Skeletal muscle cell (primary cell): ENCODE measurements at places on chromosomes 4 and X.

DNA sequence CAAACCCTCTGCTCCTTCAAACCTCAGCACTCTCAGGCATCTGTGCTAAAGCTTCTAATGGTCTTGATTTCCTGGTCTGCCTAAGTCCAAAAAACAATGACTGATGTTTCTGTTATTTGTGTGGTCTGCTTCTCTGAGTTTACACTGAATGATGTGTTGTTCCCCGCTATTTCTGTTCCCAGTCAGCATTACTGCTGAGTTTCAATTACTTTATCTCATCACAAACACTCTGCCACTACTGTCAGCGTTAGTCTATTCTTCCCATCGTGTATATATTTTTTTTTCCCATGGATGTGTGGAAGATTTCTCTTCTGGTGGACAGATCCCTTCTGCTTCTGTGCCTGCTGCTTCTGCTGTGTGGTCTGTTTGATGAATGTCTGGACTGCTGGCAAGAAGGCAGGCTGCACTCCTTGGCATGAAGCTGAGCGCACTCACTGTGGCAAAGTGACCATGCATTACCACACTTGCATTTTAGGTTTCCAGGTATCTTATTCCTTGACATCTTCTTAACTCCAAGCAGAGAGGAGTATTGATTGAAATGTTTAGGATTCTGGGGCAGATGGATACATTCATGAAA is 106.9 kb upstream of the PAQR3 start:
- no peak for DNase-seq

GRCh38 chr4:181860157-181860556 is 383.0 kb upstream of the TENM3 start:
- peak; percentile 39 for DNase-seq

DNA sequence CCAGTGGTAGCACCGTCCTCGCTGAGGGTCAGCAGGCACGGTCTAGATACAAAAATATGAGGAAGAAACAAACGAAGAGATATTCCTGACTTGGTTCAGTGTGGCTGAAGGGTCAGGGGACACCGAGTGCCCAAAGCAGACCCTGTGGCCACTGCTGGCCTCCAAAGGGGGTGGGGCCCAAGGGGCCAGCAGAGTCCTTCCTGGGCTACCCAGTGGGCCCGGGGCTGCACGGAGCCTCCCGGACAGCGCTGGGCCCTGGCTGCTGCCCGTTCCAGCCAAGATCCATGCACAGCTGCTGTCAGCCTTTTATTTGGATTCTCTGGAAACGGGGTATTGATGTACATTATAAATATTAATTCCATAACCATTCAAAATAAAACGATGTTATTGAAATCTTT is 20.4 kb downstream of the NELFA start:
- no peak for DNase-seq

GRCh38 chr4:154465085-154465484 is 26.5 kb downstream of the DCHS2 start:
- peak; percentile 20 for DNase-seq

DNA sequence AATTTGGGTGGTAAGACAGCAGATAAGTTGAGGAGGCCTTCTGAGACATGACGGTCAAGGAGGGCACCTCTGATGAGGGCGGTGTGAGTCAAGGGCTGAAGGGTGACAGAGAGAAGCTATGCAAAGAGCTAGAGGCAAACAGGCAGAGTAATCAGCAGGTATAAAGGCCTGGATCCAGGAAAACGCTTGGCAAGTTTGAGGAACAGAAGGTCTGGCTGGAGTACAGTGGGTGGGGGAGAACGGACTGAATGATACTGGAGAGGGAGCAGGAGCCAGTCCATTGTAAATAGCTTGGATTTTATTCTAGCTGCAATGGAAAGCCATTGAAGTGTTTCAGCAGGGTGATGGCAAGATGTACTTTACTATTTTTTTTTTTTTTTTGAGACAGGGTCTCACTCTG is 39.3 kb downstream of the RAB33B start:
- no peak for DNase-seq

DNA sequence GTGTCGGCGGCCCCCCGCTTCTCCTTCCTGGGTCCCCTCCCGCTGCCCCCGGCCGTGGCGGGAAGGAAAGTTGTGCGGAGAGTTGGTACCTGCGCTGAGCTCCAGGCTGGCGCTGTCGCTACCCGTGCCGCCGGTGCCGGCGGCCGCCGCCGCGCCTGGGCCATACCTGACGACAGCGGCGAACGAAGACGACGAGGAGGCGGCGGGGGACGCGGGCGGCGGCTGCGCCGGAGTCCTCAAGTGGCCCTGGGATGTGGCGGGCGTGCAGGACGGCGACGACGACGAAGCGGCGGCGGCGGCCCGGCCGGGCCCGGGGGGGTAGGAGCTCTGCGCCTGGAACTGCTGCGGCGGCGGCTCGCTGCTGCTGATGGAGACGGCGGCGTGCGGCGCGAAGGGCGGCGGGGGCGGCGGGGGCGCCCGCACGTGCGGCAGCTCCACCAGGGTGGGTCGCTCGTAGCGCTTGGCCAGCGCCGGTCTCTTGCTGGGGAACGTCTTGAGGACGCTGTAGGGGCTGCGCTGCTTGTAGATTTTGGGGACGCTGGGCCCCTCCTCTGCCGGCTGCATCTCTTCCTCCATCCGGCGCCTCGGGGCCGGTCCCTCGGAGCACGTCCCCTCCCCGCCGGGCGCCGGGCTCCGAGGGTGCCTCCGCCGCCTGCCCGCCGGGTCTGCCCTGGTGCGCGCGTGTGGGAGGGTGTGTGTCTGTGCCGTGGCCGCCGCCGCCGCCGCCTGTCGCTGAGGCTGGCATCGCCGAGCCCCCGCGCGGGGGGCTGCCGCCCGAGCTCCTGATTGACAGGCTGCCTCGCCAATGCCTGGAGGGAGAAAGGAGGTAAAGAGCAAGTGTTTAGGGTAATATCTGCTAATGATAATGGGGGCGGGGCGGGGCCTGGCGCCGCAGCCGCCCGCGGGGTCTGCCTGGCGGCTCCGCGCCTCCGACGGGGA is 618 bp downstream of the BEND4 start:
- no peak for DNase-seq

DNA sequence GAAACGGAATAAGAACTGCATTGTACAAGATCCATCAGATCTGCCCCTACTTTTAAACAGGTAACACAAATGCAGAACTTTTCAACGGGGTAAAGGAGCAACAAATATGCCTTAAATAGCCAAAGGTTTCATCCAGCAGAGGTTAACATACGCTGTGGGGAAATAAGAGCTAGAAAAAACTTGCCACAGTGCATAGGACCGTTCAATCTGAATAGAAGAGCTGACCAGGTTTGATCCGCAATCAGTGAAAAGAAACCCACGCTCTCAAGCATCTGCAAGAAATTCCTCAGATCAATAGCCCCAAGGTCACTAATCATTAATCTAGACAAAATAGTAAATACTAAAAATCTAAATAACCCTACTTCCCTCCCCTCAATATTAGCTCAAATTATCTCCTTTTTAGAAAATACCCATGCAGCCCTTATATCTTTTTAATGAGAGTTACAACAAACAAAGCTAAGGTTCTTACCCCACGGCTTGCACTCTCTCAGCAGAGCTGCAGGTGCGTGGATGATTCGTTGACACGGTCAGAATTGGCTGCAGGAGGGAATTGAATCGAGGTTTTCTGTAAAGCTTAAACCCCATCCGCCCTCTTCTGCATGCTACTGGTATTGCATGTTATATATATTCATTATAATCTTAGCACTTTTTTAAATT is at the start of gene TLR10:
Gene TLR10, minus strand, starts transcription at position 539 of the 657 bp plus-strand sequence. CDS start 7,400 bp downstream, outside the sequence.
- no peak for DNase-seq

- no peak for DNase-seq
These were observed 12.4 kb downstream of the SHROOM3 start for GRCh38 chr4:76447393-76447851.

- DNase-seq, result no peak
These were observed 19.6 kb downstream of the SRPX2 start for GRCh38 chrX:100663642-100664041.

GRCh38 chrX:134725103-134725690 is 66.9 kb upstream of the PLAC1 start:
- no peak for DNase-seq

DNA sequence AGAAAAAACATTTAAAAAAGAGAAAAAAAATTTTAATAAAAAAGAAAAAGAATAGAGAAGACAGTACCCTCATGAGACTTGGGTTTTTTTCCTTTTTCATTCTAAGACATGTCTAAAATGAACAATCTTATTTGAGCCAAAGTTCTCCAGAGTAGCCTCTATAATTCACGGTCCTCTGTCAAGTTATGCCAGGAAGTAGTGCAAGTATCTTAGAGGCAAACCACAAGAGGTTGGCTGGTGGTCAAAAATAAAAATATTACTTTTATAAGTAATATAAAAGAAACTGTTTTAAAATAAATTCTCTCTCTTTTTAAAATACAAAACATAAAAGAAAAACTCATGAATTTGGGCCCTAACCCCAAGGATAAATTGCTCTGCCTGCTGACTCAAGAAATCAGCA is 26.5 kb downstream of the HNRNPDL start:
- no peak for DNase-seq
